ENCODE measurements at places on chromosomes 7 and 10. TPM values are rescaled to one million over a fixed set of nuclear protein-coding genes. Genes with fewer than 3 reads are reported as not detected.

EFCAB10 gene
- total RNA-seq = not detected

TPST1 gene
- total RNA-seq = 59.7 TPM

PRKCQ gene
- total RNA-seq = 0.08 TPM

SPDYE18 gene
- total RNA-seq = not detected

SPAM1 gene
- not detected for total RNA-seq

SERPINE1 gene
- 23.1 TPM for total RNA-seq

TEX47 gene
- not detected for total RNA-seq

FAM237B gene
- not detected for total RNA-seq

GATA3 gene
- total RNA-seq = not detected
